ENCODE measurements at places on chromosomes 13 and 19. TPM values are rescaled to one million over a fixed set of nuclear protein-coding genes. Genes with fewer than 3 reads are reported as not detected.
A peak's percentile ranks its signal among the peaks of the same experiment; 100 is the strongest.

DNA sequence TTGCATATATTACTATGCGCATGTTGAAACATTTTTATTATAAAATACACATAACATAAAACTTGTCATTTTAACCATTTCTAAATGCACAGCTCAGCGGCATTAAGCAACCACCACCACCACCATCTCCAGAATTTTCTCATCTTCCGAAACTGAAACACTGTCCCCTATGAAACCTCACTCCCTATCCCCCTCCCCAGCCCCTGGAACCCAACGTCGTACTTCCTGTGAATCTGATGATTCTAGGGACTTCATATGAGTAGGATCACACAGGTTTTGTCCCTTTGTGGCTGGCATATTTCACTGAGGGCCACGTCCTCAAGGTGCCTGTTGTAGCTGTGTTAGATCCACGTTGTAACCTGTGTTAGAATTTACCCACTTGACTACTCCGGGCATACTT is 716 bp upstream of the MAP2K2 start:
- DNase-seq, result no peak
- H3K4me3 ChIP-seq, result peak overlapping the region; percentile 98
- H3K4me1 ChIP-seq, result no peaks in the 10 kb centered on the region
- no peaks in the 10 kb centered on the region for H3K36me3 ChIP-seq
- H3K27ac ChIP-seq, result peak overlapping the region; percentile 85

- no peaks in the 10 kb centered on the region for H3K36me3 ChIP-seq
- no peak for DNase-seq
- no peaks in the 10 kb centered on the region for H3K4me1 ChIP-seq
- H3K27ac ChIP-seq, result no peak overlapping the region
- no peaks in the 10 kb centered on the region for H3K27me3 ChIP-seq
Measured at GRCh38 chr13:67281466-67281865, 51.3 kb upstream of the PCDH9 start.

GRCh38 chr13:101303521-101303920 is 112.8 kb downstream of the NALCN start:
- DNase-seq, result no peak
- no peak overlapping the region for H3K4me3 ChIP-seq
- no peaks in the 10 kb centered on the region for H3K4me1 ChIP-seq
- no peaks in the 10 kb centered on the region for H3K36me3 ChIP-seq

DNA sequence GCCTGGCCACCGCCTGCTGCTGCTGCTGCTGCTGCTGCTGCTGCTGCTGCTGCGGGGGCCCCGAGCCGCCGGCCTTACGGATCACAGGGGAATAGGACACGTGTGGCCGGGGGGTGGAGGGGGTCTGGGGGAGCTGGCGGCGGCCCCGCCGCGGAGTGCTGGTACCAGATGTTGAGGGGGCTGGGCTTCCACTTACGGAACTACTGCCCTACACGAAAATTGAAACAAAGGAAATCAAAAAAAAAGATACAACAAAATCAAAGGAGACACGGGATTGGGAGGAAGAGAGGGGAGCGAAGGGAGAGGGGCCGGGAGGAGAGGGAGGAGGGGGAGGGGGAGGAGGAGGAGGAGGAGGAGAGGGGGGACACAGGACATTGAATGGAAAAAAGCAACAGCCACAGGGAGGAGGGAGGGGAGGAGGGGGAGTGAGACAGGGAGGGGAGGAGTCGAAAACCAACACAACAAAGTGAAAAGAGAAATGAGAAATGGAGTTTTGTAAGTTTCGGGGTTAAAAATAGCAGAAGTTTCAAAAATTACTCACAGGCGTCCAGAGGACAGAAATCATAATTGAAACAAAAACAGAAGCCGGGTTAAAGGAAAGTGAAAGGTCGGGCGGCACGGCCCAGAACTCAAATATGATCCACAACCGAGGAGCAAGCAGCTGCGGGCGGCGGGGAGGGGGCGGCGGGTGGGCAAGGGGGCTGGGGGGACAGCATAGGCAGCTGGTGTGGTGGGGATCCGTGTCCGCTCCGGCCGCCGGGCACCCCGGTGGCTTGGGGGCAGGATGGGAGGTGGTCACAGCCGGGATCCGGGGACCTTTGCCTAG is 57.8 kb downstream of the IER2 start:
- peak overlapping the region; percentile 89 for H3K27ac ChIP-seq
- no peaks in the 10 kb centered on the region for H3K36me3 ChIP-seq
- peak; percentile 79 for DNase-seq
- no peaks in the 10 kb centered on the region for H3K27me3 ChIP-seq

- DNase-seq, result no peak
- peaks cover 4% of the 10 kb centered on the region for H3K4me1 ChIP-seq
- no peak overlapping the region for H3K27ac ChIP-seq
- no peaks in the 10 kb centered on the region for H3K36me3 ChIP-seq
- H3K27me3 ChIP-seq, result no peaks in the 10 kb centered on the region
Measured at GRCh38 chr19:4910594-4911281, 1.4 kb downstream of the UHRF1 start.

GRCh38 chr13:97366172-97366688 is 67.7 kb upstream of the RAP2A start:
- H3K4me1 ChIP-seq, result no peaks in the 10 kb centered on the region
- peak overlapping the region; percentile 32 for H3K27ac ChIP-seq
- no peak for DNase-seq
- no peaks in the 10 kb centered on the region for H3K36me3 ChIP-seq
- H3K27me3 ChIP-seq, result no peaks in the 10 kb centered on the region

GRCh38 chr13:99916366-99917103 is 55.0 kb downstream of the ZIC5 start:
- H3K27ac ChIP-seq, result no peak overlapping the region
- H3K27me3 ChIP-seq, result no peaks in the 10 kb centered on the region
- H3K4me3 ChIP-seq, result no peak overlapping the region
- DNase-seq, result no peak

CYP2F1 gene
- not detected for total RNA-seq

- H3K36me3 ChIP-seq, result no peaks in the 10 kb centered on the region
- H3K27ac ChIP-seq, result no peak overlapping the region
- no peak overlapping the region for H3K4me3 ChIP-seq
- H3K27me3 ChIP-seq, result no peaks in the 10 kb centered on the region
- no peaks in the 10 kb centered on the region for H3K4me1 ChIP-seq
Measured at GRCh38 chr19:3575949-3576673, 3.4 kb downstream of the HMG20B start.

All from uterus (tissue), 4 donors.